ENCODE measurements at places on chromosomes 3 and 15.

- peak; percentile 28 for DNase-seq
Measured at GRCh38 chr3:70090322-70090913, 90.9 kb downstream of the SAMMSON start.

DNA sequence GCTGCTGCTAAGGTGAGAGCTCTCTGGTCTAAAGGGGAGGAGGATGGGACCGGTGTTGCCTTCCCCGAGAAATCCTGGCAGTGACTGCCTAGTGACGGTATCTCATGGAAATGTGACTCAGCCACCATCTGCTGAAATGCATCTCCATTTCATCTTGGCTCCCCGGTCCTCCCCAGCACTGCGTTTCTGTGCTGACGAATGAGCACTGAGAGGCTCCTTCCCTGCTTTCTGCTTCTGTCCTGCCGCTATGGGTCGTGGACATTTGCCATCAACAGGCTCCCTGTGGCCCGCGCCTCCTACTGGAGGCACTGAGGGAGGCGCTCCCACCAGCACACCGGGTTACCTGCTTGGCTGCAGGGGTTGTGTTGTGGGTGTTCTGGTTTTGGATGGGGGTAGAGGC lies 13.5 kb upstream of the SEC13 start:
- DNase-seq = no peak

DNA sequence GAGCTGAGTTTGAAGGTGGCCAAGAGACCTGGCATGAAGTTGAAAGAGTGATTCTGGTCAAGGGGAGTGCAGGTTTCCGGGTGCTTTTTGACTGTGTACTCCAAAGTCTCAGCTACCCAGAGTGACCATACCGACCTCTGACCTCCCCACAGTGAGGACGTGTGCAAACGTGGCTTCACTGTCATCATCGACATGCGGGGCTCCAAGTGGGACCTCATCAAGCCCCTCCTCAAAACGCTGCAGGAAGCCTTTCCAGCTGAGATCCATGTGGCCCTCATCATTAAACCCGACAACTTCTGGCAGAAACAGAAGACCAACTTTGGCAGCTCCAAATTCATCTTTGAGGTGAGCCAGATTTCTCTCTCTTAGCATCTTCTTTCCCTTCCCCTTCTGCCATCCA lies 272.4 kb upstream of the ROPN1 start:
- no peak for DNase-seq

- peak; percentile 32 for DNase-seq
Measured at GRCh38 chr3:57596495-57597126, 533 bp downstream of the ARF4 start.

DNA sequence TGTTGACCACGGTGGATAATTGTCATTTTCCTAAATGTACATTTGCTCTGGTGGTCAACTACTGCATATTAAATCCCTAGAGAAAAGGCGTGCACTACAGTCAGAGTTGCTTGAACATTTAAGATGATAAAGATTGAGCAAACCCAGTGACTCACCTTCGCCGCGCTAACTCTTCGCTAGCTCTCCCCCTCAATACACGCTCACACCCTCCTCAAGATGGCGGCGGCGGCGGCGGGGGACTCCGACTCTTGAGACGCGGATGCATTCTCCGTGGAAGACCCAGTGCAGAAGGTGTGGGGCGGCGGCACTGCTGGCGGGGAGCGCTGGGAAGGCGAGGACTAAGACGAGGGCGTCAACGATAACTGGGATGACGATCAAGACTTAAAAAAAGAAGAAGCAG lies 79.8 kb upstream of the PFN2 start:
- no peak for DNase-seq

DNA sequence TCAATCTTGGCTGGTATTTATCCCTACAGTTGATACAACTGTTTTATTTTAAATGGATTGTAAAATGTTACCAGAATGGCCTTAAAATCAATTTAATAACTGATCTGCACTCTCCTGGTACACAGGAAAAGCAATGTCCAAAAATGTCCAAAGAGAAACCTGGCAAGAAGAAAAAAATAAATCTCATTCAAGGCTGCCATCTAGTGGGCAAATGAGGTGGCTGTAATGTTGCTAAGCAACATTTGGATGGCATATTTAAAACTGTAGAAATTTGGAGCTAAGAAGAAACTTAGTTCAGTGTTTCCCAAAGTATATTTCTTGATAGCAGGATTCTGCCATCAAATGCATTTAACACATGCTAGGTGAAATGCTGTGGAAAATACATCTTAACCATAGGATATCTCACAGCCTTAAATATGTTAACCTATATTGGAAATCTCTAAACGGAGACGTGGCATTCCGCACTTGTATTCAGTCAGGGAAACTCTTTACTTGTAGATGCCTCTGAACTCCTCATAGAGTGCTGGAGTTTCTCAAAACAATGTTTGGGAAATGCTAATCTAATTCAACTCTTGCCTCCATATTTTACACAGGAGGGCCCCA lies 216.8 kb downstream of the ERC2 start:
- DNase-seq = peak; percentile 38

GRCh38 chr3:87335931-87336330 lies 59.5 kb upstream of the POU1F1 start:
- DNase-seq = no peak

- no peak for DNase-seq
Measured at GRCh38 chr3:133820889-133821675, 15.5 kb downstream of the SRPRB start.

DNA sequence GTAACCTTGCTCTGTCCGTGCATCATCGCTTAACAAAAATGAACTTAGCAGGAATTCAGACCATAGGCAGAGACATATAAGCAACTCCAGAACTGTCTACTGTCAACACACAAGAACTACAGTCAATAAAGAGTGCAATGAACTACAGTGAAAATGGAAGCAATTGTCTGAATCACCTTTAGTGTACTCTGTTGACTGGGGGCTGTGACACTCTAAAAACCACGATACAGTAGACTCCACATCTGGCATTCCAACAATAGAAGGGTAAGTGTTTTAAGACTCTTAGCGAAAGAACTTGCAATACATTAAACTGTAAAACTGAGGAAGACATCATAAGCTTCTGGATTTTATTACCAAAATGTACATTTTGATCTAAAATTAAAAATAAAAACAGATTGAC lies 347.3 kb downstream of the ZBTB20 start:
- DNase-seq = no peak

- no peak for DNase-seq
Measured at GRCh38 chr3:65974509-65974908, 64.2 kb downstream of the MAGI1 start.

DNA sequence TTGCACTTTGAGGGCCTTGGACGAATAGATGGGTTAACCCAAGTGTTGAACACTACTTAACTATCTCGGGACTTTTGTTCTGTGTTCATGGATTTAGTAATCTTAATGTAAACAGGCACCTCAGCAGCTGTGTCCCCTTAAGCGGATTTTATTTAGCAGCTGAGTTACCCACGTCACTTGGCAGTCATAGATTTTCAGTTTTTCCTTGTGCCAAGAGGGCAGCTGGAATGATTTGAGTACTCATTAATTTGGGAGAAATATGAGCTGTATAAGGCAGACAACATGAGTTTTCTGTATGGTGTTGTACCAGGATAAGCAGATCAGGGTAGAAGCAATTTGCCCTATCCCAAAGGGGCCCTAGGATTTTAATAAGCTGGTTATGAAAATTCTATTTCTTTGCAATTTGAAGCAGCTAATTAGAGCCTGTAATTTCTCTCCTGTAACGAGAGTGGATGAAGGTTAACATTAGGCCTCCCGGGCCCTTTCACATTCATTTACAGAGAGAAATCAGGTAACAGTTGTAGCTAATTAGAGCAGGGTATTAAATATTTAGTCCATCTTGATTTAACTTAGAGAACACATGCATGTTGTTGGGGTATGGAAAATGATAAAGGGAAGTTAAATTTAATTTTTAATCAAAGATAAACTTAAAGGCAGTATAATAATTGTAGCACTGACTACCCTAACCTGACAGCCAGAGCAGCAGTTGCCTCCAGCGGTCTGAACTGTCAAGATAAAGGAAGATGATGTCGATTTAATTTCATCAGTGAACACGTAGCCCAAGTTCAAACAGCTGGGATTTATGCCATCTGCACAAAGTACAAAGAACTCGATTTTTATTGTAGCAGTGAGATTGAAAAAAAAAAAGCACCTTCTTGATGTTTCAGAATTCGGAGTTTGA lies 194.5 kb downstream of the LRTM1 start:
- no peak for DNase-seq

- no peak for DNase-seq
Measured at GRCh38 chr15:90914305-90915080, 11.4 kb downstream of the MAN2A2 start.

DNA sequence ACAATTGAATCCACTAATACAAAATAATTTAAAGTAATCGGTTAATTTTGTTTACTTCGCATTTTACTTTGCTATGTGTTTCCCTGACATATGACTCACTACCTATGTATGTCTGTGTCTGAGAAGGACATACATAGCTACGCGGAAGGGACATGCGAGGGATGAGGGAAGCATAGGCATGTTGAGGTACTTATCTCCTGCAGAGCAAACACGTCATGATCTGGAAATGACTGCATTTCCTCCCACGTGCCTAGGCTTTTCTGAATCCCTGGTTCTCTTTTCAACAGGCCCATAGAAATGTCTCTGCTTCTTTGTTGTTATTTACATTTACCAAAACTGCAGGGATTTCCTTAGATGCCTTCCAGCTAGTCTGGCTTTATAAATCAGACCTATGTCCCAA lies 27.5 kb downstream of the ALCAM start:
- DNase-seq = no peak

DNA sequence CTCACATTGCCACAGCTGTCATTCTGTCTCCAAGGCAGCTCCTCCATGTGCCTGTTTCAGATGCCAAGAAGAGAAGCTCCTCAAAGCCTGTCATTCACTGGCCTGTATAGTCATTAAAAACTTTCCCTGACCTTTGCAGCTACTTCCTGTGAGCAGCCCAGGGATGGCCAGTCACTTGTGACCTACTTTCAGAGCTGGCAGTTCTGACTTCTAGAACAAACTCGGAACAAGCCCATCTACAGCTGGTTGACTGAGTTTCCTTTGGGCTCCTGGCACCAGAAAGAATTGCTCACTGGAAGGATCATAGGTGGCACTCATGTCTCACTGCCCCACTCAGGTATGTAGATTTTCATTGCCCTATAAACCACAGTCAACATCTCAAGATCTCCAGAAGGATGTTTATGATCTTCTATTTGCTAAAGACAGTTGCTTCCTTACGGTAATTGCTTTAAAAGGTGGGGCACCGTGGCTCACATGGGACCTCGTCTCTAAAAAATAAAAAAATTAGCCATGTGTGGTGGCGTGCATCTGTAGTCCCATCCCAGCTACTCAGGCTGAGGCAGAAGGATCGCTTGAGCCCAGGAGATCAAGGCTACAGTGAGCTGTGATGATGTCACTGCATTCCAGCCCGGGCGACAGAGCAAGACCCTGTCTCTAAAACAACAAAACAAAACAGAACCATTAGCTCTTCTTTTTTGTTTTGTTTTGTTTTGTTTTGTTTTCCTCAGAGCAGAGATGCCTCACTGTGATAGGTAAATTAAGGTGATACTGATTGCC lies 11.2 kb upstream of the ATP13A3 start:
- no peak for DNase-seq

GRCh38 chr3:103083848-103084631 lies 649.2 kb downstream of the ZPLD1 start:
- DNase-seq = no peak

GRCh38 chr3:193897288-193897687 lies 238.7 kb upstream of the HES1 start:
- DNase-seq = no peak

- no peak for DNase-seq
Measured at GRCh38 chr15:40477642-40478327, 7.0 kb downstream of the CHST14 start.

GRCh38 chr3:66443118-66443803 lies 57.6 kb downstream of the LRIG1 start:
- DNase-seq = no peak

DNA sequence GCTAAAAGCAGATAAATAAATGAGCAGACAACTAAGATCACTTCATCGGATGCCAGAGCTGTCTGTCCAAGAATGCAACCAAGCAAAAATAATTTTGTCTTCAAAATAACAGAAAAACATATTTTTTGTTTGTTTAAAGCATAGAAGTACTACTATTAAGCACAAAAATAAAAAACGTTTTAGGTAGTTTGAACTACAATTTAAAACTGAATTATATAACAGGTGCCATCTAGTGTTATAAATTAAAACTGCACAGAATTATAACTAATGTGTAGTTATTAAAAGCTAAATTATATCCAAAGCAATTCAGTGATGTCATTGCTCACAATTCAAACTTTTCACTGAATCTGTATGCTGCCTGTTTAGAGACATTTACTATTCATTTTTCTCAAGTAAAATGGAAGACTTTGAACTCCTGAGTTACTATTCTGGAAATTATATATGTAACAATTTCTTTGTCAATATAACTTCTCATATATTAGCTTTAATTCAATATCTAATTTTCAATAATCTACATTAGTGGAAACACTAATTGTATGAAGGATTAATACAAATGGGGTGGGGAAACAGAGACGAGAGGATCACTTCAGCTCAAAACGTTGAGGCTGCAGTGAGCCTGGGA lies 29.5 kb downstream of the LINS1 start:
- no peak for DNase-seq

GRCh38 chr15:70766597-70766996 lies 3.2 kb upstream of the UACA start:
- DNase-seq = no peak

DNA sequence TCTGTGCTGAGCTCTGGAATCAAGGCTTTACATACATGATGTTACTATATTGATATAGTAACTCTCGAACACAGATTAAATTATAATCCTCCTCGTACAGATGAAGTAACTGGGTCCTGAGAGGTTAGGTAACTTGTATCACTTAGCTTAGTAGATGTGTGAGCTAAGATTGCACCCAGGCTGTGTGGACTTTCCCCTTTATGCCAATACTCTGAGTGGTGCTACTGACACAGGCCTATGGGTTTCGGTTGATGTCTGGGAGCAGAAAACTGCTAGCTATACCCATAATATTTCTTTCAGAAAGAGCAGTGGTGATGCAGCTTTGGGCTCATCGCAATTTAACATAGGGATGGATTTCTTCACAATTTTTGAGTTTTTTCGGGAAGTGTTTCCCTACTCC lies 259.7 kb downstream of the RBMS3 start:
- no peak for DNase-seq

DNA sequence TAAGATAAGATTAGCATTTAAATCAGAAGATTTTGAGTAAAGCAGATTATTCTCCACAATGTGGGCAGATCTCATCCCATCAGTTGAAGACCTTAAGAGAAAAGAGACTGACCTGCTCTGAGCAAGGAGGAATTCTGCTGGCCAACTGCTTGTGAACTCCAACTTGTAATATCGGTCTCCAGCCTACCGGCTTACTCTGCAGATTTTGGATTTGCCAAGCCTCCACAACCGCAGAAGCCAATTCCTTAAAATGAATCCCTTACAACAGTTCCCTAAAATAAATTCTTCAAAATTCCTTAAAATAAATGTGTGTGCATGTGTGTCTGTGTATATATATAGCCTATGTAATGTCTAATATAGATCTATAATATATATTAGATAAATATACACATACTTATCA lies 107.4 kb upstream of the KLF13 start:
- no peak for DNase-seq

DNA sequence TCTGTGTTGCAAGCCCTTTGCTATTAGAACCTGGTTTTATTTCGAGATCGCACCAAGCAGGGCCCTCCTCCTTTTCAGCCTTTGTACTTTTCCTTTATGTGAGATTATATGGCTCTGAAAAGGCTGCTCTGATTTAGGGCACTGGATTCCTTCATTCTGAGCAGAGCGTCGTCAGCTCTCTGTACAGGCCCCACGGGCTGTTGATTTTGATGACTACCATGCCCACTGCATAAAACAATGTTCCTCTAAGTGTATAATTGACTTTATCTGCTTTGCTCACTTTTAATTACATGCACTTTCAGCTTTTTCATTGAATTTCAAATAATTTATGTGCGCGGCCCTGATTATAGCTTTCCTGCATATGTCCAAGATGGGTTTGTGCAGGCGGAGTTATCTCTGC lies 4.4 kb upstream of the PSMD6 start:
- no peak for DNase-seq

Measured in GM20000 (cell line).